ENCODE measurements at places on chromosomes 2 and 18.

DNA sequence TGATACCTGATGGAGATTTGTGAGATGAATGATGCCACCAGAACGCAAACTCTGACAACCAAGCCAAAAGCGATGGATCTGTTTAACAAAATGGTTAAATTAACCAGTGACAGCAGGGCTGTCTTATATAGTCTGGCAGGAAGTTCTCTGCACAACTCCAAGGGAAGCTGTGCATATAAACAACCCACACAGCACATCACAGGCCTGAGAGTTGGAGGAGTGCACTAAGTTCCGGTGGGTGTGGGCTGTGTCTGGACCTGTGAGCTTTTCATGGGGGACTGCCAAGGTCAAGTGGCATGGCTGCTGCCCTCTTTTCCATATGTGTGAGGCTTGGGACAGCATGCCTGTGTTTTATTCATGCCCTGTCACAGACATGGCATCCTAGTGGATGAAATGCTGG, 414.6 kb upstream of the TRIB2 start:
- DNase-seq, result no peak

DNA sequence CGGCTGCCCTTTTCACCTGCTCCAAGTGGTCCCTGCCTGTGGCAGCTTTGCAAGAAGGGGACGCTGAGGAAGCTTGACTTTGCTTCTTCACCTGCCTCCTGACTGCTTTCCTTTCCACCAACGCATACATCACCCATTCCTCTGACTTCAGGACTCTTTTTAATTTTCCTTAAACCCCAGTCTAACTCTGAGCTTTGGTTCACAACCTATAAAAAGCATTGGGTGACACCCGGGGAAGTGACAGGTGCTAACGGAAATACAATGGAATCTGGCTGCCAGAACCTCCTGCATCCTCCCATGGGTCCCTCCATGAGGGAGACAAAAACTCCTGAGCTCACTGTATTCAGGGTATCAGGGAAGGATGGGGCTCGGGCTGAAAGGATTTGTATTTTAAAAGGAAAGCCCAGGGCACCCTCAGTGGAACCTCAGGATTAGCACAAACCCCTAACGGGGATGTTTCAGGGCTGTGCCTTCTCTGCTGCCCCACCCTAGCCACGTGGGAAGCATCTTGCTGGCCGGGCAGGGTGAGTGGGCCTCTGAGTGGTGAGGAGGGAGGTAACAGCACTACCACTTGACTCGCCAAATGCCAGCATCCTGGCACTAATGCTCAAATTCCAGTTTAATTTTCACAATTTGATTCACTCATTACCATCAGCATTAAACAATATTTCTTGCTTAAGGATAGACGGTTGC, 284.8 kb downstream of the CELF4 start:
- DNase-seq, result no peak

DNA sequence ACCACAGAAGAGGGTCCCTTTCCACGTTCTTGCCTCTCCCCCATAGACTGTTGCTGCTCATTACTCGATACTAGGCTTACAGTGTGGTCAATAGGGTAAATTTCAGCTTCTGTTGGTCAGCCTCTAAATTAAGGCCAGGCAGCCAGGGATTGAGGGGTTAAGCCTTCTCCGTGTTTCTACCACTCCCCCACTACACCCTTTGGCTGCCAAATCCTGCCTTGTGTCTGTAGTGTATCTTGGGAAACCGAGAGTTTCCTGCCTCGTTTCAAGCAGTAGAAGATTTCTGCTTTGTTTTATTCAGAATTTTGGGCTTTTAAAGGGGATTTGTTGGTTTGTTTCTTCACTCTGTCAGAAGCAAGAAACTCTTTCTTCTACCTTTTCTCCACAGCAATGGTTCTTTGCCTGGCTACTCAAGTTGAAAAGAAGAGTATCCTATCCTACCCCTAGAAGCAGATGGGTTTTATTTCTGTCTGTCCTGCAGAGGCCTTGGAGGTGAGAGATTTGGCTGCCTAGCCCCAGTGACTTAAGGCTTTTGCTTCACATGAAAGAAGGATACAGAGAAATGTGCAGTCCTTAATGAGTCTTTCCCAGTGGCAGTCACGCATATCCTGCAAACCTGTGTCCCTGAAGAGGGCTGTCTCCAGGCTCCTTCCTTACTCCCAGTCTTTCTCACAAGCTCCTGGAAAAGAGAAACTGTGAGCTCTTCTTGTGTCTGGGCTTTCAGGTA, 261.5 kb upstream of the TANK start:
- no peak for DNase-seq

GRCh38 chr18:40032076-40032475, 1923.0 kb upstream of the PIK3C3 start:
- no peak for DNase-seq

GRCh38 chr18:9696112-9696511, 12.0 kb upstream of the RAB31 start:
- DNase-seq, result no peak

- peak; percentile 27 for DNase-seq
Measured at GRCh38 chr2:176653479-176654443, 384.5 kb downstream of the MTX2 start.

DNA sequence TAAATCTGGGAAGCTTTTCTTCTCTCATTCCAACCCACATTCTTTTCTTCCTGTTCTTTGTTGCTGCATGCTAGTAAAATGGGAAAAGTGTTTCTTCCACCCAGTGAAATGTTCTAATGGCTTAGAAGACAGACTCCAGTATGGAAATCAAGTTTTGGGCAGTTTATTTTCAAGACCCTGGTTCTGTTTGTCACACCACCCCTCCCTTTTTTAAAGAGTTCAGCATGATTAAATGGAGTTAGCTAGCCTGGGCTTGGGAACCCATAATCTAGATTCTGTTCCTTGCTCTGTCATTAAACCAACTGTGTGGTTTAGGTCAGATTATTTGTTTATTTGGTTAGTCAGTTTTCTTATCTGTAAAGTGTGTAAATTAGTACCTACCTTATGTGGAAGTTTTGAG, 151.8 kb upstream of the NT5C1B start:
- no peak for DNase-seq

DNA sequence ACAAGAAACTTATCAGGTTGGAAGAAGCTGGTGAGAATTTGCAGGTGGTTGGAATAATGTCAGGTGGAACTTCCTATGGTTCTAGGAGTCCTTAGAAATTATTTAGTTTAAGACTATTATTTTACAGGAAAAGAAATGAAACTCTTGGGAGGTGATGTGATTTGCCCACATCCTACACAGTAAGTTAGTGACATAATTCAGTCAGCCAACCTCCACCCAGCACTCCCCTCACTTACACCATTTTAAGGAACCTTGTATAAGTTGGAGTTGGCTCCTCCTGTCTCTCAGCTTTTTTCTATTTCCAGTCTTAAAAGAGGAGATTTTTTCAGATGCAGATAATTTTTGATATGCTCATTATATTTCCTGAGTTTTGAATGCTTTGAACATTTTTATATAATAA, 86.4 kb downstream of the SKA1 start:
- DNase-seq, result no peak

DNA sequence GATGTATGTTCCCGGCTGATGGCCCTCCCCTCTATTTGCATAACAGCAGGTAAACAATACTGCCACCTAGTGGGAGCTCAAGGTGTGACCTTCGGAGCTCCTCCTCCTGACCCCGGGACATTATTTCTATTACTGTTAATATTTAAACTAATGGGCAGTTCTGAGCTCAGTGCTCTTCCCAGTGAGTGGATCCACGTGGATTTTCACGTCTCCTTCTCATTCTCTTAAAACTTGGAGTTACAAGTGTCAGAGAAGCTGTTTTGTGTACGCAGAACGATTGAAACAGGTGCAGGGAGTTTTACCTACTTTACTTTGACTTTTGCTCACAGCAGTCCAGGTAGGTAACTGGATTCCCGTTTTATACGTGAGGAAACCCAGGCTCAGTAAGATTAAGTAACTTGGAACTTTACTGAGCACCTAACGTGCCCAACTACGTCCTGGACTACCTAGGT, 127.3 kb downstream of the PRKCE start:
- DNase-seq, result no peak

- DNase-seq, result no peak
Measured at GRCh38 chr2:134601264-134601663, 117.5 kb downstream of the TMEM163 start.

GRCh38 chr2:20369366-20369765, 18.7 kb upstream of the PUM2 start:
- DNase-seq, result no peak

DNA sequence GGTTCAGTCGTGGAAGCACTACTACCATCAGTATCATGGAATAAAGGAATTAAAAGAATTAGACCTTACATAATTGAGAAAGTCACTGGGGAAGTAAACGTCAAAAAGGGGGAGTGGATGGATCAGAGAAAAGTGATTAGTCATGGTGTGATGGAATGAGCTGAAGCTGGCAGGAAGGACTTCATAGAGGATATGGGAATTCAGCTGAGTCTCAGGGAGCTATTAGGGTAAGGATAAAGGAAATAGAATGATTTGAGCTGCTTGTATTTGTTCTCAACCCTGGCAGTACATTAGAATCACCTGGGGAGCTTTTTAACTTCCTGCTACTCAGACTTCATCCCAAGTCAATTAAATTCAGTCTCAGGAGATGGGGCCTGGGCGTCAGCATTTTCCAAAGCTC, 53.4 kb upstream of the SETBP1 start:
- DNase-seq, result peak; percentile 62

GRCh38 chr18:57219964-57220363, 73.1 kb downstream of the BOD1L2 start:
- no peak for DNase-seq

- peak; percentile 28 for DNase-seq
Measured at GRCh38 chr2:25617948-25618646, 55.3 kb downstream of the DTNB start.

- DNase-seq, result no peak
Measured at GRCh38 chr18:33812186-33812585, 234.2 kb downstream of the ASXL3 start.

- DNase-seq, result no peak
Measured at GRCh38 chr2:216418981-216419380, 6.7 kb downstream of the SMARCAL1 start.

GRCh38 chr2:160140471-160140870, 59.6 kb downstream of the ITGB6 start:
- no peak for DNase-seq

DNA sequence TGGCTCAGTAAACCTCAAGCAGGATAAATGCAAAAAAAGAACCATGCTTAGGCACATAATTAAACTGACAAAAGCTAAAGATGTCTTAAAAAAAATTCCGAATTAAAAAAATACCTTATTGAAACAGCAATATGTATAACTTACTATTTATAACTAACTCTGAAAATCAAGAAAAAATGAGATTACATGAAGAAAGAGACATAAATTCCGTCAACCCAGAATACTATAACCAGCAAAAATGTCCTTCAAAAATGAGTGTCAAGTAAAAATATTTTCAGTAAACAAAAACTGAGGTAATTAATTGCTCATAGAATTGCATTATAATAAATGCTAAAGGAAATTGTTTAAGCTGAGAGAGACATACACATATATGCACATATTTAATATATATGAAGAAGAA, 474.5 kb upstream of the SYT4 start:
- DNase-seq, result no peak

- no peak for DNase-seq
Measured at GRCh38 chr2:28276807-28277206, 115.9 kb upstream of the FOSL2 start.

GRCh38 chr18:22210311-22210754, 40.9 kb downstream of the GATA6 start:
- DNase-seq, result no peak

- no peak for DNase-seq
Measured at GRCh38 chr2:127045792-127046501, 61.0 kb downstream of the BIN1 start.

- no peak for DNase-seq
Measured at GRCh38 chr2:204293884-204294747, 251.2 kb upstream of the PARD3B start.

GRCh38 chr2:1505031-1505441, 91.8 kb downstream of the TPO start:
- no peak for DNase-seq

DNA sequence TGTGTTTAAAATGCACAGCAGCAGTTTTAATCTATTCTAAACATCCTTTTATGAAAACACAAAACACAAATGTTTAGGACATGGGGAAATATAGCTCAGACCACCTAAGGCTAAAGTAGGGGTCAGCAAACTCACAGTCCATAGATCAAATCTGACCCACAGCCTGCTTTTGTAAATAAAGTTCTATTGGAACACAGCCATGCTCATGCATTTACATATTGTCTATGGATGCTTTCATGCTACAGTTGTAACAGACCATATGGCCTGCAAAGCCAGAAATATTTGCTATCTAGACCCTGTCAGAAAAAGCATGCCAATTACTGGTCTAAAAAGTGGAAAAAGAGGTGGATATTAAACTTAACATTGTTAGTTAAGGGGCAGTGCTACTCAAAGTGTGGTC, 1105.4 kb upstream of the KLHL29 start:
- no peak for DNase-seq

All from AG09309 (cell line).